Stimulated activated CD8-positive, alpha-beta memory T cell treated with anti-CD3 and anti-CD28 coated beads, Interleukin-7, amount 100 ng/mL, for 4 hours (primary cell): ENCODE measurements at places on chromosomes 3 and 15.
A peak's percentile ranks its signal among the peaks of the same experiment; 100 is the strongest.

DNA sequence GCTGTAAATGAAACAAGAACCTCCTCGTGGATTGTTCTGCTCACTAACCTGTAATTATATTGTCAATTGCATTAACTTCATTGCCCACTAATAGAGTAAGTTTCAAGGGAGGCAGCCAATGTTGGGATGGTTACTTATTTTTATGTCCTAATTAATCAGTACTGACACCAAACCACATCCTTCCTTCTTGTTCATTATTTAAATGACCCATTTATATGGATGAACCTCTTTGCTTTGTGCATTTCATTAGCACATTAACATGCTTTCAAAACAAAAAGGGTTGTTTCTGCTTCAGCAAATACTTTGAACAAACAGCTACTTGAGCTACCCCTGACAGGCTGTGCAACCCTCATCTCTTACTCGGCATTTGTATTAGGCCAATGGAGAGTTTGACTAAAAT lies 374.2 kb downstream of the MECOM start:
- no peak for DNase-seq

- no peak for DNase-seq
Observed at GRCh38 chr15:66635817-66636216, 66.2 kb upstream of the SMAD6 start.

DNA sequence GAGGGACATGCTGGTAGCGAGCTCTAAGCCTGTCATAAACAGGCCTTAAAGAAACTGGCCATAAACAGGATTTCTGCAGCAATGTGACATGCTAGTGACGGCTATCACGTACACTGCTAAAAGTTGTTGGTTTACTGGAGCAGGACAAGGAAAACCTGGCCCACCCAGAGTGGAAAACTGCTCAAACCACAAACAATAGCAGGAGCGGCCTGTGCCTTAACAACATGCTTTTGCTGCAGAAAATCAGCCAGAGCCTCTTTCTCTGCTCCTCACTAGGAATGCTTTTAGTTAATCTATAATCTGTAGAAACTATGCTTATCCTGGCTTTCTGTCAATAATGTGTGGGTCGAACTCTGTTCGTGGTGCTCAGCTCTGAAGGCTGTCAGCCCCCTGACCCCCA lies 202.9 kb upstream of the UBE3A start:
- DNase-seq = no peak

DNA sequence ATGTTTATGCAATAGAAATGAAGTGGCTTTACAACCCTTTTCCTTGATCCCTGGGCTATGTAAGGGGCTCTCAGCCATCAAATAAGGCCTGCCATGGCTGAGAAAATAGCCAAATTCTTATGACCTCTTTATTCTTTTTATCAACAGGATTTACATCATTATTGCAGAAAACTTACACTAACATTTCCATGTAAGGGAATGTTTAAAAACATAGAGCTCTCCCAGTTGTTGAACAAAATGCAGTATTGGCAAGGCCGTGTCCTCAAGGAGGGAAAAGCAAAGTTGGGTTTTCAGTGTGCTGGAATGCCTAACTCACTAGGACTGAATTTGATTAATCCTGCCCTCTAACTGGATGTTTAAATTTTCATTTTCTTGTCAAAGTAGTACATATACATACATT lies 22.3 kb downstream of the NR2C2 start:
- DNase-seq = no peak

- no peak for DNase-seq
Observed at GRCh38 chr3:175267561-175267960, 408.4 kb downstream of the NAALADL2 start.

DNA sequence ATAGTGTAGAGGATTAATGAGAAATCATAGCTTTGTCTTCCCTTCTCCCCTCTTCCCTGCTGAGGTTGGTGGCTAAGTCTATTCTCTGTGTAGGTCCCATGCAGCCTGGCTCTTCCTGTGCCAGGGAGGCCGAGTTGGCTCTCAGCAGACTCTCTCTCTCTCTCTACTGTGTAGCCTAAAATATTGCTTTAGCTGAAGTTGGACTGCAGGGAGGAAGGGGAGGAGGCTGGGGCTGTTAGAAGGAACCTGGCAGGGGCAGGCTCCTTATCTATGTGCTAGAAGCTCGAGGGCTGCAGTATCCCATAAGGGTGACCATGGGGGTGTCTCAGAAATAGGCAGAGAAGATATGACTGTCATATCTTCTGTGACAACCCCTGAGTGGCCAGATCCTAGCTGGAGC lies 160.8 kb downstream of the EPHB1 start:
- no peak for DNase-seq

DNA sequence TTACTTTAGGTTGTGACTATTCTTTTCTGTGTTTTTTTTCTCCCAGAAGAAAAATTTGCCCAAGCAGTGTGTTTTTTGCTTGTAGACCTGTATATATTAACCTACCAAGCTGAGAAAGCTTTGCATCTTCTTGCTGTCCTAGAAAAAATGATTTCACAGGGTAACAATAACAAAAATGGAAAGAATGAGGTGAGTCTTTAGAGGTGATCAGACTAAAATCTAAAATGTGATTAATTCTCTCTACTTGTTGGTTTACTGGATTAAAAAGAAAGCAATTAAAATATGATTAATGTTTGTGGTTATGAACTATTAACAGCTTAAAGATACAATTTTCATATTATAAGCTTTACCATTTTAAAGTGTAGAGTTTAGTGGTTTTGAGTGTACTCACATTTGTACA lies 28.2 kb downstream of the CNOT10 start:
- no peak for DNase-seq

- no peak for DNase-seq
Observed at GRCh38 chr3:9349321-9350117, 13.3 kb upstream of the THUMPD3 start.

DNA sequence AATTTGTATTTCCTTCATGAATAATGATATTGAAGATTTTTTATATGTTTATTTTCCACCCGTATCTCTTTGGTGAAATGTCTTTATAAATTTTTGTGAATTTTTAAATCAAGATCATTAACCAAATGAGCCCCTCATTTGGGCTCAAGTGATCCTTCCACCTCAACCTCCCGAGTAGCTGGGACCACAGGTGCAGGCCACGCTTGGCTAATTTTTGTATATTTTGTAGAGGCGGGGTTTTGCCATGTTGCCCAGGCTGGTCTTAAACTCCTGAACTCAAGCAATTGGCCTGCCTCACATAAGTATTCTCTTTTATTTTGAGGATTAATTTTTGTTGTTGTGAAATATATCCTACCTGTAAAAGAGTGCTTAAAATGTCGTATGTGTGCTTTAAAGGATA lies 4.9 kb downstream of the BBS4 start:
- DNase-seq = no peak

DNA sequence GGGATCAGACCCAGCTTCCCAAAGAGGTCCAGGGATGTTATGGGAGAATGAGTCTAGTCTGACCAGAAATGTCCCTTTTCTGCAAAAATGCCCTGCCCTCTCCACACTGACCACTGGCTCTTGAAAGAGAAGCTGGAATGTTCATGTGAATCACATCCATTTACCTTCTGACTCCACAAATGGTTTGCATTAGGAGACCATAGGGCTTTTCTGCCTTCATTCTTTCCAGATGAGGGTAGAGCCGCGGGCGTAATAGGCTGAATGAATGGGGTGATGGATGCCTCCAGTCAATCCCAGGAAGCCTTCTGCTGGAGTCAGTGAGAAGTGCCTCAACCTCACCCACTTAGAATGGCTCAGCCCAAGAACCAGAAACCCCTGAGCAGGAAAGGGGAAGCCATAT lies 47.2 kb upstream of the IREB2 start:
- DNase-seq = no peak

DNA sequence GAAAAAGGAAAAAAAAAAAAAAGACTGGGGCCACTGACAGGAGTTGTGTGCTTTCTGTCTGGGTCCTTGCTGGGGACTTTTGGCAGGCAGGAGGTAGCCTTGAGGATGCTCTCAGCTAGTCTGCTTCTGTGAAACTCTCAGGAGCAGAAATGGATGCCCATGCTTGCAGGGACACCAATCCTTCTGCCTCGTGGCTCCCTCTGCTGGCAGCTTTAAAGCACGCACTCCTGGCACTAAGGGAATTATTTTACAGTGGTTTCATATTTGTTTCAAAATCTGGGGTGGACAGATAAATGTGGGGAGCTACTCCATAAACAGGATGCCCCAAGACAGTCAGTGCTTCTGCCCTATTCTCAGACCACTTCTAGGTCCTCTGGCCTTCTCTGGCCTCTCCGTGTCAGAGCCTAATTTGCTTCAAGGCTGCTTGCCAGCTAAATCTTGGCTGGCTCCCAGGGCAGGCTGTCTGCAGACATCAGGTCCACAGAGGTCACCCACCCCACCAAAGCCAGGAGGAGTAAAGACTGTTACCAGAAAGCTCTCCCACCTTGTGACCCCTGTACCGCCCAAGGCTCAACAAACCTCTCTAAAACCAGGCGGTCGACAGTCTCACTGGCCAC lies 17.1 kb downstream of the TRAIP start:
- peak; percentile 78 for DNase-seq

GRCh38 chr3:150227839-150228238 lies 180.3 kb upstream of the TSC22D2 start:
- no peak for DNase-seq

DNA sequence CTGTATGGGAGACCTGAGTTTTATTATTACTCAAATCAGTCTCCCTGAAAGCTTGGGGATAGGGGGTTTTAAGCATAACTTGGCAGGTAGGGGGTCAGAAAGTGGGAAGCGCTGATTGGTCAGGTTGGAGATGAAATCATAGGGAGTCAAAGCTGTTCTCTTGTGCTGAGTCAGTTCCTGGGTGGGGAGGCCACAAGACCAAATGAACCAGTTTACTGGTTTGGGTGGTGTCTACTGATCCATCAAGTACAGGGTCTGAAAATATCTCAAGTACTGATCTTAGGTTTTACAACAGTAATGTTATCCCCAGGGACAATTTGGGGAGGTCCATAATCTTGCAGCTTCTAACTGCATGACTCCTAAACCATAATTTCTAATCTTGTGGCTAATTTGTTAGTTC lies 17.8 kb upstream of the IQCF6 start:
- DNase-seq = no peak

DNA sequence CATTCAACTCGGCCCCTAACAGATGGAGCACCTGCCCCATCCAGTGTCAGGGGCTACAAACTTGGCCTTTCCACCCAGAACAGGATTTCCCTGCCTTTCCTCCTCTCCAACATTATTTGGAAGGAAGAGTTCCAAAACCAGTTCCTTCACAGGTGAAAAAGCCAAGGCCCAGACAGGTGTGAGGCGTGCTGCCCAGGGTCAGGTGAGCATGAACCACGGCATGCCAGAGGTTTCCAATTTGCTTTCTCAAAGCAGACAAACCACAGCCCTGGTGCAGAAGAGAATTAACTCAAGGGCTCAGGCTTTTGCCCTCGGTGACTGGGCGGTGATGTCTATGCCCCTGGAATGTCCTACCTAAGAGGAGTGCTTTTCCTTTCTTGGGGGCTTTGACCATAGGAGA lies 43.2 kb downstream of the LDHAL6B start:
- no peak for DNase-seq

GRCh38 chr3:148331081-148331846 lies 366.4 kb upstream of the AGTR1 start:
- no peak for DNase-seq

GRCh38 chr3:47432673-47433072 lies 43.1 kb downstream of the SCAP start:
- DNase-seq = no peak

- DNase-seq = no peak
Observed at GRCh38 chr3:127791221-127791913, 30.9 kb downstream of the MGLL start.

- DNase-seq = no peak
Observed at GRCh38 chr3:140022066-140022770, 87.2 kb downstream of the CLSTN2 start.

- no peak for DNase-seq
Observed at GRCh38 chr3:18189282-18190050, 235.7 kb downstream of the SATB1 start.

DNA sequence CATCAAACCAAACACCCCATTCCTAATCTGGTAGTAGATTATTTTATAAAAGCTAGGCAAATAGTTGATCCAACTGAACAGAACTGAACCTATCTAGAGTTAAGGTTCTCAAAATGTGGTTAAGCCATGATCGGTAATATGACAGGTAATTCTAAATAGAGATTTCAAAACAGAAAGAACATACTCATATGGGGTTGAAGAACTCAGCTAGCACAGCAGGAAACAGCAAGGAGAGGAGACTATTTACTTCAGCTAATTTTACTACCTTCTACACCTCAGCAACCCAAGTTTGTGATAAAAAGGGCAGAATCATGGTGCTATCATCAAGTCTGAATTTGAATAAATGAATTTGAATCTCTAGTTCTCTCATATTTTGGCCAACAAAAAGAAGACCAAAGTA lies 11.8 kb downstream of the CD47 start:
- no peak for DNase-seq

DNA sequence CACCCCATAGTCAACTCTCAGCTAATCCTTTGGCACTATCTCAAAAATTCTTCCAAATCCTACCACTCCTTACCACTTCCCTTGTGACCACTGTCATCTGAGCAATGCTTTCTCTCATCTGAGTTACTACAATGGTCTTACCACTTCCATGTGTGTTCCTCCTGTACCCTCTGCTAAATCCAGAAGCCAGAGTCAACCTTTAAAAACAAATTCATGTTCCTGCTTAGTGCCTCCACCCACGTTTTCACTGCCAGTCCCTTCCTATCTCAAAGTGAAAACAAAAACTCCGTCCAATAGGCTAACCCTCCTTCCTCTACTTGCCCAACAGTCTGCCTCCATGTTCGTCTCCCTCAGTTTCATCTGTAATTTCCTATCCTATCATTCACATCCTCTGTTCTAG lies 109.0 kb downstream of the ADAMTS9 start:
- DNase-seq = no peak

GRCh38 chr3:130835483-130835882 lies 58.4 kb upstream of the ATP2C1 start:
- DNase-seq = no peak

GRCh38 chr3:53045518-53046170 lies at the start of gene SFMBT1:
SFMBT1 (minus strand) TSS chr3:53046073; CDS start chr3:52969128, 76,945 bp downstream.
- peak; percentile 53 for DNase-seq

GRCh38 chr3:177382944-177383343 lies 185.7 kb upstream of the TBL1XR1 start:
- no peak for DNase-seq

DNA sequence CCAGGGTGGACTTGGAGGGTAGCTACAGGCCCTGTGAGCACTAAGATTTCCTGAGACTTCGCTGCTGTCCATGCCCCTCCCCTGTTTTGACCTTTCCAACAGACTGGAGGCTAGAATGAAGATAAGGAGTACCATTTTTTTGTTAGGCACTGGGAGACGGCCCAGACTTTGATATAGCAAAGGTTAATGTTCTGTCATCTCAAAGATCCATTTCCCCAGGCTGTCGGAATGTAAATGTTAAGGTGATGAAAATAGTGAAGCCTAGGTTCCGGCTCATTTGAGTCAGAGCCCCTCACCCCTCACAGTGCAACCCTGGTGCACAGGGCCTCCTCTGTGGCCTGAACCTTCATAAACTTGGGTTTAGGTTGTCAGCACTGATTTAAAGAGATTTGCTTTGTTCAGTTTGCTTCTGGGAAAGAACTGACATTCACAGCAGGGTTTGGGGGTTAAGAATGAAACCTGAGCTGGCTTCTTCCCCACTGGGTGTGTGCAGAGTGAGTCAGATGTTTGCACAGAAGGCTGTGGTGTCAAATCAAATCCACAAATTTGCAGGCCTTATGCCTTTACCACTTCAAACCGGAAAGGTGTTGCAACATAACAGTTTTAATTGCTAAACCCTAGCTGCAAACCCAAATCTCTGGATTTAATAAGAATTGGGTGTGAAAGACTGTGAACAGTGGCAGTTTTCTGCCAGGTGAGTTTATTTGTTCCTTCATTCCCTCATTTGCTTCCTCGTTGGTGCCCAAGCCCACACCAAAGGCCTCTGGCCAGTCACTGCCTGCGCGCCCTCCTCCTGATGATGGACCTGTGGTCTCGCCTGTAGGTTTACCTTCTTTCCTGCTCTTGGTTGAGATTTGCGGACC lies 20.6 kb upstream of the KCTD6 start:
- DNase-seq = peak; percentile 35
